Activated naive CD4-positive, alpha-beta T cell treated with anti-CD3 and anti-CD28 coated beads, Interleukin-2, amount 50 U/mL, for 16 hours (primary cell): ENCODE measurements at places on chromosomes 5 and 9.

- DNase-seq, result no peak
These were observed 828 bp downstream of the NPR2 start for GRCh38 chr9:35792024-35792813.

GRCh38 chr5:81577091-81577490 is 173.8 kb downstream of the SSBP2 start:
- DNase-seq, result no peak

- DNase-seq, result no peak
These were observed 210.9 kb downstream of the FRMD3 start for GRCh38 chr9:83327323-83327722.

DNA sequence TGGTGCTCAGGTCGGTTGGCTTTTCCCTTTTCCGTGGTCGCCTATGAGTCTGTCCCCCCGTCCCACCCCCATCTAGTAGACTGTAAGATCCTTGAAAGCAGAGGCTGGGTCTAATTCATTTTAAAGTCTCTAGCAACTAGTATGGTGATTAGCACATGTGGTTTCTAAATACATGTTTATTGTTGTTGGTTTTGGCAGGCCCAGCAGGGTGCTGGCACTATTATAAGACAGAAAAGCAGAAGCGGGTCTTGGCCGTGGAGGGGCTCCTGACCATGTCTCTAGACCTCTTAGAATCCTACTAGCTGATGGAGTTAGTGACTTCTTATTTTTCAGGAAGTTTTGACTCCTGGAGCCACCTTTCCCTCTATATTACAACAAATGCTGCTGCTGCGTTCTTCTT is 61.5 kb upstream of the TNFSF8 start:
- DNase-seq, result no peak

- no peak for DNase-seq
These were observed 518.5 kb downstream of the ZNF608 start for GRCh38 chr5:124227914-124228313.

DNA sequence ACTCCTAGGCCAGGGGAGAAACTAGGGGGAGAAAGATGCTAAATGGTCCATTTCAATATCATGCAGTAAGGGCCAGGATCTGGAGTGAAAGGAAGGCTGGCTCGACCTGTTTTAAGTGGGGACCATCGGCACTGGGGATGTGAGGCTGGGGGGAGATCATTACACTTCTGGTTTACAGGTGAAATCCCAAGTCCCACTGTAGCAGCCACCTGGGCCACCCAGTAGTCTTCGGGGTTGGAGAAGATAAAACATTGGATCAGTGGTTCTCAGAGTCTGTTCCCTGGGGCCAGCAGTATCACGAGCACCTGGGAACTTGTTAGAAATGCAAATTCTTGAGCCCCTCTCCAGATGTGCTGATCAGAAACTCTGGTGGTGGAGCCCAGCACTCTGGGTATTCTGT is 111.3 kb upstream of the ALDH1B1 start:
- no peak for DNase-seq

- no peak for DNase-seq
These were observed 273.2 kb downstream of the SMARCA2 start for GRCh38 chr9:2288309-2288708.

- DNase-seq, result no peak
These were observed 383.3 kb upstream of the ZNF462 start for GRCh38 chr9:106479679-106480078.

DNA sequence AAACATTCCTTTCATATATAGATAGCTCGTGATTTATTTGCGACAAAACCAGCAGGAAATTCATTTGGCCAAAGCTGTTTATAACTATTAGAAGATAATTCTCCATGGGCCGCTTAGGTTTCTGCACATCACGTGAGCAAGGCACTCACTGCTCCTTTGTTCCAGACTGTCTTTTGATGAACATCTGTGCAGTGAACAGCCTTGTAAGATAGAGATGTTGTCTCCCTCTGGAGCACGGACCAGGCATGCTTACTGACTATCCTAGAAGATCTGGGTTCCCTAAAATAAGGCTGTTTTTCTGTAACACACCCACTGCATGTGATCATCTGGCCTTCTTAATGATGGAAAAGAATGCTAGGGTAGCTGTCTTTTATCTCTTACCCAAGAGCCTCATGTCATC is 30.9 kb downstream of the YIPF5 start:
- no peak for DNase-seq

GRCh38 chr5:16934677-16935153 is 1.4 kb downstream of the MYO10 start:
- no peak for DNase-seq

DNA sequence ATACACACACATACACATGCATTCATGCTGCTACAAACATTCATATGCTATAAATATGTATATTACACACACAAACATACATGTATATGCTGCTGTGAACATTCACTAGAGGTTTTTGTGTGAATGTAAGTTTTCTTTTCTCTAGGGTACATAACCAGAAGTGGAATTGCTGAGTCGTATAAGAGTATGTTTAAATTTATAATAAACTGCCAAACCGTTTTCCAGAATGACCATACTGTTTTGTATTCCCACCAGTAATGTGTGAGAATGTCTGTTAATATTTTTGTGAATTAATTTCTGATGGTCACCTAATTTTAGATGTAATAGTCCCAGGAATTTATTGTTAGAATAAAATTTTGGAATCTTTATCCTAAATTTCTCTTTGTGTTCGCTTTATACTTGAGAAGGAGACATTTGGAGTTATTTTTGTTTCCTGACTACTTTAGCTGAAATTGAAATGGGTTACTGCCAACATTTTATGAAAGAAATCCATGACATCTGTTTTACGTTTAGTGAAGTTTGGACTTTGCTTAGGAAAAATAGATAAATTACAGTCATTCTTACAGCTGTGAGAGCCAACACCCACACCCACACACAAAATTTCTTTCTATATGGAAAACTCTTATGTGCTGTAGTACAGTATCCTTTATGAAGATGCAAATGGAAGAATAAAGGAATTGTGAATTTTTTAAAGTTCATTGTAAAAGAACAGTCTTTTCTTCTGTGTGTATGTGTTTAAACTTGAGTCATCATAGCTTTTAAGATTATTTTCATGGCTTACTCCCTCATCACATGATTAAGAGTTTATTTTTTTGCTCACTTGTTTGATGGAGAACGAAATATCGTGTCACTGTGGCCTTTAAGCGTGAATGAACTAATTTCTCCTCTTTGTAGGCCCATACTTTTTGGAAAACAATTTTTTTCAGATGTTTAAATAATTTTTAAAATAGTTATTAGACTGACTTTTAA is 24.3 kb downstream of the CENPP start:
- no peak for DNase-seq

- DNase-seq, result peak; percentile 84
These were observed 16.8 kb upstream of the NSD1 start for GRCh38 chr5:177116631-177117373.
